ENCODE measurements at places on chromosomes 13 and 19.
A peak's percentile ranks its signal among the peaks of the same experiment; 100 is the strongest.

DNA sequence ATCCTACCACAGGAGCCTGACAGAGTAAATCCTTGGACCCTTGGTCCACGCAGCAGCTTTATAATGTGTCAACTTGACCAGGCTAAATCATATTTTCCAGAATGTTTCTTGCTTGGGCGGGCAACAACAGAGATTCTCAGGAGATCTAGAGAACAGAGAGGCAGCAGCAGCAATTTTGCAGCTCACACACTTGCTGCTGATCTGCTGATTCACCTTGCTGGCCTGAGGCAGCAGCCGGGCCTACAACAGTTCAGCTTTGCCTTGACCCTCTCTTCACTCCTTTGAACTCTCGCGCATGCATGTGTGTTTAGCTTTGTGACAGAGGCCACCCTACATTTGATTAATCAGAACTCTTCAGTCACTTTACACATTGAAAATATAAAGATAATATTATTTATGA is 159.3 kb downstream of the UGGT2 start:
- DNase-seq, result no peak

DNA sequence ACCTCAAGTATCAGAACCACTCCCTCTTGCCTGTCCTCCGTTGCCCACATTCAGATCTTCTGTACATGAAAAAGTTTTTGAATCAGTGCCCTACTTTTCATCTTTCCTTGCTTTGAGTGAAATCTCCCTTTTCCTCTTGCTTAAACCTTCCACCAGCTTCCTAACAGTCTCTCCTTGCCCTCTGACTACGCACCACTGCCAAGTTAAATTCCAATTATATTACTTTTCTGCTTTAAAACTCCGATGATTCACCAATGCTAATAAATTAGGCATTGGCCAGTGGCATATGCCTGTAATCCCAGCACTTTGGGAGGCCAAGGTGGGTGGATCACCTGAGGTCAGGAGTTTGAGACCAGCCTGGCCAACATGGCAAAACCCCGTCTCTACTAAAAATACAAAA is 30.7 kb upstream of the RFXAP start:
- no peak for DNase-seq

GRCh38 chr13:49683489-49683888 is 7.8 kb downstream of the EBPL start:
- DNase-seq, result no peak

- DNase-seq, result no peak
These were observed 10.7 kb upstream of the PABPC3 start for GRCh38 chr13:25085125-25085742.

DNA sequence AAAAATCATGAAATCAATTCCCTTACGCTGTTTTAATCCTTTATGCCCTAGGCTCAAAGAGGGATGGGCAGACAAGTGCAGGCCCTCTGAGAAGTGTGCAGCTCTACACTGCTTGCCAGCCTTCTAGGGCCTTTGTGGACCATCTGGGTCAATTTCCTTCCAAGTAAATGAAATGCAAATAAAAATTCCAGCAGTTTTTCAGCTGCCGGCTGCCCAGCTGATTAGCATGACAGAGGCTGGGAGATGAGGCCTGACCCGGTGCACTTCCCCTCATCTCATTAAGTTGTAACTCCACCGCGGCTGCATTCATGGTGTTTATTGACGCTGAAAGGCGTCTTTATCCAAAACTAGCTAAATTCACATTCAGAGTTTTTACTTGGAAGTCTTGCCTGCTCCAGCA is 47.5 kb upstream of the GSX1 start:
- no peak for DNase-seq

DNA sequence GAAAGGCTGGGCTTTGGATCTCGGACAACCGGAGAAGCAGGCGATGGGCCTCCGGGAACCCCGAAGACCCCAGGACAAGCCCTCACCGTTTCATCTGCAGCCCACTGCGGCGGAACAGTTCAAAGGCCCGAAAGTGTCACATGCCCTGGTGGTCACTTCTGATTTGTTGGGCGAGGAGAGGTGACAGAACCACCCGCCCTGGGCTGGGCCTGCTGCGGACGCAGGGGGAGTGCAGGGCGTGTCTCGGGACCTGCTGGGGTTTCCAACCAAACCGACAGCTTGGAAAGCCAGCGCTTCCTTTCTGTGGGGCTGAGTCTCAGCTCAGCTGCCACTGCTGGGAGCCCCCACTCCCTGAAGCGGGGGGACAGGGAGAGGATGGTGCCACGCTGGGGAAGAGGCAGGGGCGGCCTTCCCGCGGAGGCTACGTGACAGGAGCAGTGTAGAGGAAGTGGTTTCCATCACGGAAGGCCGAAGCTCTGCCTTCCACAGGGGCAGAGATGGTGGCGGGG is 22.8 kb upstream of the ZBTB7A start:
- DNase-seq, result peak; percentile 47

DNA sequence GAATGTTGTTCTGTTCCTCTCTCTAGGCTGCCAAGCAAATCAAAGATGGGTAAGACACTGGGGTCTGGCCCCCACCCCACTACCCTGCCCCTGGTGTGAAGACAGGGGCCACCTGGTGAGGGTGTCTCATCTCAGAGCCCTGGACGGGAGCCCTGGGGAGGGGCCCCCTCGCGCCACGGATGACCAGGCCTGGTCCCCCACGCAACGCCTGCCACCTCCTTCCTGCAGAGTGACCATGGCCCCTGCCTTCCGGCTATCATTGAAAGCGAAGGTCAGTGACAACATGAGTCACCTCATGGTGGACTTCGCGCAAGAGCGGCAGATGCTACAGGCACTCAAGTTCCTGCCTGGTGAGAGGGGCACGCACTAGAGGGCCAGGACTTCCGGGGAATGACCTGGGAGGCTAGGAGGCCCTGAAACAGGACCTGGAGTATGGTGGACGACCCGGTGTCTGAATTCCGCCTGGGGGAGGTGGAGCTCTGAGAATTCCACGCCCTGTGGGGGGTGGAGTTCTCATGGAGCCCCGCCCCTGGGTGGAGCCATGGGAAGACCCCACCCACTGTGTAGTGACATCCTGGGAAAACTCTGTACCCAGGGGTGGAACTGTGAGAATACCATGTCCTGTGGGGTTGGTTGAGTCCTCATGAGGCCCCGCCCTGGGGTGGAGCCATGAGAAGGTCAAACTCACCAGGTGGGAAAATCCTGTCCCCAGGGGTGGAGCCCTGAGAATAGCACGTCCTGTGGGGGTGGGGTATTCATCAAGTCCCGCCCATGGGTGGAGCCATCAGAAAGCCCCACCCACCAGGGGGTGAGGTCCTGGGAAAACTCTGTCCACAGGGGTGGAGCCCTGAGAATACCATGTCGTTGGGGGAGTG is 6.1 kb downstream of the FSD1 start:
- DNase-seq, result no peak

DNA sequence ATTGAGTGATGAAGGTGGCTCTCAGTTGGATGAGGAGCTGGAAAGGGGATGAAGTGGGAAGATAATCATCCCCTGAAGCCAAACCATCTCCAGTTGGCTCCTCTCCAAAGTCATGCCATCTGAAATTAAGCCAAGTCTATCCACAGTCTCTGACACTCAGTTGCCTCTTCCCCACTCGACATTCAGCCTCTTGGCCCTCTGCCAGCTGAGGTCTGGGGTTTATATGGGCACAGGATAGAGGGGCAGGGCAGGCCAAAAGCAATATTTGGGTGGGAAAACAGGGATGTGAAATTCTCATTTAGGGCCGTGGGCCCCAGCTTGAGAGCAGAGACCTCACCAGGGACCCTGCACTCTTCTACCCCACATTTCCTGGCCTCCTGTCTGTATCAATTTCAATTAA is 85.9 kb downstream of the SLITRK1 start:
- no peak for DNase-seq

DNA sequence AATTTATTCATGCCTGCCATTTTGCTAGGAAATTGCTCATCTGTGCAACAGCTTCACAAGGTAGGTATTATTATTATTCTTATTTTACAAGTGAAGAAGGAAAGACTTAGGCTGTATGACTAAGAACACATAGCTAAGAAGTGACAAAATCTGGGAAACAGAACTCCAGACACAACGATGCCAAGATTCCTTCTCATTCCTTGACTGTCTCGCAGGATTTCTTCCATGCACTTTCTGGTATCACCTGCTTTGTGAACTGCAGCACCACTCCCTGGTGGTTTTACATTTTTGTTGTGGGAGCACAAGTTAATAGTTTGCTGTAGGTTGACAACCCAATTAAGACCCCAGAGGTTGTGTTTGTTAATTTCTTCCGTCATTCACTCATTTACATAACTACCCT is 188.5 kb downstream of the LACC1 start:
- no peak for DNase-seq

GRCh38 chr13:89363144-89363543 is 1692.0 kb downstream of the SLITRK5 start:
- DNase-seq, result no peak

- DNase-seq, result no peak
These were observed 42.5 kb upstream of the INTS6 start for GRCh38 chr13:51495316-51495715.

DNA sequence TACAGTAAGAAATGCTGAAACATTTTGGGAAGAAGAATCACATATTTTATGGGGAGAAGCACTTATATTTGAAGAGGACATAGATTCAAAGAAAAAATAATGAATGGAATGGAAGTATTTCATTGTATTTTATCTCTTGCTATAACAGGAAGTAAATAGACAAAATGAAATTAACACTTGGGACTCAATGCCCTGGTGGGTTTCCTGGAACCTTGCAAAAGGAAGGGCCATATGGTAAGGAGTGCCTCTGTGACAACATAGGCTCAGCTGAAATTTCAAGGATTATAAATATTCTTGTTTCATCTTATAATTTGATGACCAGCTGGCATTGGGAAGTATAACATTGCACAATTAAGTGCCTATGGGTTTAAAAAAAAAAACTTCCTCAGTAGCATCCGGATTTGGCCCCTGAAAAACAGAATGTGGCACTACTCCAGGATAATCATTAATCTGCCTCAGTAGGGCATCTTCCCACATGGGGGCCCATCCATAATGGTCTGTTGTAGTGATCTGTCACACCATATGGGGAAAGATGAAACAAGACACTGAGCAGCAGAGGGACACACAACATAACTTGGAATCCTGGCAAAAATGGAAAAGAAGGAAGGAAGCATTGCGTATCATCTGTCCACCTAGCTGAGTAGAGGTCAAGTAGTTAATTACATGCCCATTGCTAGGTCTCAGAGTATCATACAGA is 321.6 kb downstream of the NDFIP2 start:
- DNase-seq, result no peak
